ENCODE measurements at places on chromosomes 3 and 15.

GRCh38 chr3:182514236-182514964 lies 278.9 kb upstream of the ATP11B start:
- DNase-seq = no peak

DNA sequence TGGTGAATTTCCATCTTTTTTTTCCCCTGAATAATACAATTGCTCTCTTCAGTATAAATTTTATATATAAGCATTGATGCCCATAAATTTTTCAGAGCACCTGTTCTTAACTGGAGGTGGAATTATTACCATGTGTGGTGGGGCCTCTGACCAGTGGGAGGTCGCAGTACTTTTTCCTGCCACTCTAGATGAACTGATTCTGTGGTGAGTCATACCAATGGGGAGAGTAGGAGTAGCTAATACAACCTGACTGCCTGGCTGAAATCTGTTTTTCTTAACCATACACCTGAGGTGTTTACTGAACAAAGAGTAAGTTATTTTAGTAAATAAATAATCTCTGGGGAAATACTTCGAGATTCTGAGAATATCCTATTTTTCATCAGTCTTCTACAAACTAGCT lies 67.2 kb downstream of the UNC13C start:
- DNase-seq = no peak

- DNase-seq = no peak
Observed at GRCh38 chr3:157840564-157840963, 265.7 kb downstream of the SHOX2 start.

GRCh38 chr3:1587426-1587825 lies 494.6 kb downstream of the CNTN6 start:
- DNase-seq = no peak

DNA sequence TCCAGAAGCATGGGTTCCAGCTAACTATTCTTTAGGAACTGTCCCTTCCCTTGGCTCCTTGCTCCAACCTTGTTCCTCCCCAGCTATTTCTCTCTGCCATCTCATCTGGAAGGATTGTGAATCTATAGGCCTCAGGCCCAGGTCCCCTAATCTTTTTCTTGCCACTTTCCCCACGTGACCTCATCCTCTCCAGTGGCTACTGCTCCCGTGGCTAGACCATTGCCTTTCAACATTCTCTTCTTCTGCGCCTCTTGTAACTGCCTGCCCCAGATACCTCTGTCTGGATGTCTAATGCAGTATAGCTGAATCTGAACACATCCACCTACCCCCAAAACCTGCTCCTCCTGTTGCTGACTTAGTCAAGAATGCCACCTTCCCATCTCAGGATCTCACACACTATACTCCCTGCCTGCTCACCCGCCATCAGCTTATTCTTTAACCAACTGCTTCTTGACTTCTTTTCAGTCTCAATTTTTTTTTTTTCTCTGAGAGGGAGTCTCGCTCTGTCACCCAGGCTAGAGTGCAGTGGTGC lies 5.2 kb downstream of the GPX1 start:
- DNase-seq = no peak

GRCh38 chr3:113161661-113162060 lies 49.7 kb upstream of the BOC start:
- no peak for DNase-seq

Data from neural crest cell (in vitro differentiated cells).